Liver (tissue), 10 donors: ENCODE measurements at places on chromosomes 7 and 10. TPM values are rescaled to one million over a fixed set of nuclear protein-coding genes. Genes with fewer than 3 reads are reported as not detected.
A peak's percentile ranks its signal among the peaks of the same experiment; 100 is the strongest.

DNA sequence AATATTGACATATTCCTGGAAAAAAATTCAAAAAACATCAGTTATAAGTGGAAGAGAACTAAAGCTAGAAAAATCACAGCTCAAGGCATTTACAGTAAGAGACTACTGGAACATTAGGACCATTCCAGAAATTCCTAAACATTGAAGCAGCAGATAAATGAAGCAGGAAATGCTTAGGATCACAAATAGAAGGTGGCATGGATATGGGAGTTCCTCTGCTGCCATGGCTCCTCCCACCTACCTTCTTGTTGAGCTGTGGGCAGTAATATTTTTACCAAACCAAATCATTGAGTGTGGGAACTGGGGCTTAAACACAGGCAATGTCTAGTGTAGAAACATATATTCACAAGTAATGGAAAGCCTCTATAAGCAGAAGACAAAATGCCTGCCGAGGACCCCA is 292.8 kb downstream of the ANKRD7 start:
- no peak for DNase-seq

Gene CFAP69
- polyA plus RNA-seq: 4.1 TPM

Gene PNLIPRP3
- not detected for polyA plus RNA-seq

Gene MRC1
- 33.6 TPM for polyA plus RNA-seq

DNA sequence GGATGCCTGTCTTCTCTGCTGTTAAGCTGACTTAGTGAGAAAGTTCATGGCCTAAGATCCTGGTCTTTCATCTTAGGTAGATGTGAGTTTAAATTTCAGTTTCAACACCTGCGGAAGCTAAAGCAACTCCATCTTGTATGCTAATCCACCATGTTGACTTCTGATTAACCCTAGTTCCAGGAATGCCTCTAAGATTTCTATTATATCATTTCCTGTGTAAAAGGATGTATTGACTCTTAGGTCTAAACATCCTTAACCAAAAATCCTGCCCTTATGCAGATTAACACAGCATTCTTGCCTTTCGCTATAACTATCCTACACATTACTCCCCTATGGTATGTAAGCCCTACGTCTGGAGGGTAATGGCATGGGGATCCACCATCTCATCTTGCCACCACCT is 94.4 kb upstream of the CCDC6 start:
- DNase-seq: no peak

GRCh38 chr7:50556247-50556991 is 8.8 kb downstream of the DDC start:
- DNase-seq: no peak

DNA sequence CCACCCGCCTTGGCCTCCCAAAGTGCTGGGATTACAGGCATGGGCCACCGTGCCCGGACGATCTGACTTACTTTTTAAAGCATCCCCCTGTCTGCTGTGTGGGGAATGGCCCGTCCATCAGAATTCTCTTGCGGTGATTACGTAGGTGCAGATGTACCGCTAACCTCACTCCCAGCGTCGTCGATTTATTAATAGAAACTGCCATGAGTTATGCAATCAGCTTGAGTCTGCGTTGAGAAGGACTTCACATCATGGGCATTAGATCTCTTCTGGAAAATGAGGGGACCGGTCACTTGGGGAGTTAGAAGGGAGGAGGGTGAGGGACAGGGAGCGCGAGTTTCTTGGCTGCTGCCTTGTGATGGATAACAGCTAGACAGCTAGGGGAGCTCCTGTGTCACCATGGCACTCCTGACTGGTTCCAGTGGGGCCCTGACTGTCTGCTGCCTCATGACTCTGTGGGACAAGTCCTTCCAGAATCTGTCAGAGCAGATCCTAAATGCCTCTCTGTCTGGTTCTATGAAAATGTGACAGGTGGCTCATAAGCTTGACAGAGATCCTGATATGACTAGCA is 35.2 kb downstream of the POR start:
- DNase-seq: no peak

Gene SLC29A3
- polyA plus RNA-seq: 11.9 TPM

GRCh38 chr7:45980181-45980905 is 59.3 kb upstream of the IGFBP3 start:
- DNase-seq: peak; percentile 28

DNA sequence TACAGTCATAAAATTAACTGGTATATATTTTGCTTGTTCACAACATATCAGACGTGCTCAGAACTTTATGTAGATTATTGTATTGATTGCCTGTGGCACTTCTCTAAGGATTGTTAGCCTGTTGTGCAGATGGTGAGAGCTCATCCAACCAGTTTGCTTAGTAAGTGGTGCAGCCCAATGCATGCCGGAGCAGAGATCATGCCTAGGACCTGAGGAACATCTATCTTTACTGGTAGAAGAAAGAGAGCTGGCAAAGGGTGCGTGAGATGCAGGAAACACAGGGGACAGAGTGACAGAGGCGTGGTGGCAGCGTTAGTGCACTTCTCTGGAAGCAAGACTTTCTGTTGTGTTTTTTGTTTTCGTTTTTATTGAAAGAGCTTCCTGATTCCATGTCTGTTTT is 35.9 kb downstream of the CCM2 start:
- DNase-seq: no peak

DNA sequence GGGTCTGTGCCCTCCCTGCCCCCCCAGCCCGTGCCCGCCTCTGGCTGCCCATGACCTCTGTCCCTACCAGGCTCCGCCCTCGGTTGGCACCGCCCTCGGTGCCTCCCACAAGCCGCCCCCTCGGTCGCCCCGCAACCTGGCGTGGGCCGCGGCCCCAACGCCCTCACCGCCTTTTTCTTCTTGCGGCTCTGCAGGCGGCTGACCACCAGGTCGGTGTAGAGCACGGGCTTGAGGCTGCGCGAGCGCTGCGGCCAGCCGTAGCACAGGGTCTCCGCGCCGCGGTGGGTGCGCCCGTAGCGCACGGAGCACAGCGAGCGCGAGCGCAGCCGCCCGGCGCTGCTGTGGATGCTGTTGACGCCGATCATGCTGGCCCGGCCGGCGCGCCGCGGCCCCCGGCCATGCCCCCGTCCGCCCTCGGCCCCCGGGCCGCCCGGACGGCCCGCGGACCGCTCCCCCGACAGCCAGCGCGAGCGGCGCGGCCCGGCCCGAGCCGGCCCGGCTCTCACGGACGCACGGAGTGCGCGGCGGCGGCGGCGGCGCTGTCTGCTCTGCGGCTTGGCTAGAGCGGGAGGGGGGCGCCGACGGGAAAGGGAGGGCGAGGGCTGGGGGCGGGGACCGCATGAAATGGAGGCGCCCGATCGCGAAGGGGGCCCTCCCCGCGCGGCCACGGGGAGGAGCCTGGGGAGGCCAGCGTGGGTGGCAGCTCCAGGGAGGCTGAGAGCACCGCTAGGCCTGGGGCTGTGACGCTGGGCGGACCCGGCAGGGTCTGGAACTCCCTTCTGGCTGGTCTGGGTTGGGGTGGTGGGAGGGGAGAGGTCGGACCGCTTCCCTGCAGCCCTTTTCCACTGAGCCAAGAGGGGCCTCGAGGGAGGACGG is 9.6 kb downstream of the PSD start:
- DNase-seq: no peak

- DNase-seq: no peak
Measured at GRCh38 chr7:42548816-42549611, 312.0 kb upstream of the GLI3 start.

Gene DNAJC12
- polyA plus RNA-seq: 51.3 TPM

Gene PPP1R9A
- polyA plus RNA-seq: 0.17 TPM

- no peak for DNase-seq
Measured at GRCh38 chr10:69069090-69070042, 18.5 kb upstream of the SRGN start.
